ENCODE measurements at places on chromosomes 1 and 21.
A peak's percentile ranks its signal among the peaks of the same experiment; 100 is the strongest.

- DNase-seq: no peak
These were observed 214.2 kb downstream of the DENND1B start for GRCh38 chr1:197561041-197561440.

- no peak for DNase-seq
These were observed 104.9 kb upstream of the EDEM3 start for GRCh38 chr1:184859381-184860105.

DNA sequence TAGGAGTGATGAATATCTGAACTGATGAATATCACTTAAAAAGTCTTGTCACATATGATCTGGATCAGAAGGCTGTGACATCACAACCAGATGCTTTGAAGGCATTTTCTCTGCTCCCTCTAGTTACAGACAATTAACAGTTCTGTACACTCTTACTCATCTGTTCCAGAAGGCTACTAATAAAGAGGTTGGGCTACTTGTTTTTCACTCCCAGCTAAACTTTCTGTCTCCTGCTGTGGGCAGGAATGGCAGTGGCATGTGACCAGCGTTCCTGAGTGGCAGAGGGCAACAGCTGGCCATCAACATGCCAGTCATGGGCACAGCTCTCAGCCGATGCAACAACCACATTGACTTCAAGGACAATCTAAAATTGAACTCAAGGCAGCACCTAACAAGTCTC is 66.7 kb downstream of the SLC45A1 start:
- DNase-seq: no peak

DNA sequence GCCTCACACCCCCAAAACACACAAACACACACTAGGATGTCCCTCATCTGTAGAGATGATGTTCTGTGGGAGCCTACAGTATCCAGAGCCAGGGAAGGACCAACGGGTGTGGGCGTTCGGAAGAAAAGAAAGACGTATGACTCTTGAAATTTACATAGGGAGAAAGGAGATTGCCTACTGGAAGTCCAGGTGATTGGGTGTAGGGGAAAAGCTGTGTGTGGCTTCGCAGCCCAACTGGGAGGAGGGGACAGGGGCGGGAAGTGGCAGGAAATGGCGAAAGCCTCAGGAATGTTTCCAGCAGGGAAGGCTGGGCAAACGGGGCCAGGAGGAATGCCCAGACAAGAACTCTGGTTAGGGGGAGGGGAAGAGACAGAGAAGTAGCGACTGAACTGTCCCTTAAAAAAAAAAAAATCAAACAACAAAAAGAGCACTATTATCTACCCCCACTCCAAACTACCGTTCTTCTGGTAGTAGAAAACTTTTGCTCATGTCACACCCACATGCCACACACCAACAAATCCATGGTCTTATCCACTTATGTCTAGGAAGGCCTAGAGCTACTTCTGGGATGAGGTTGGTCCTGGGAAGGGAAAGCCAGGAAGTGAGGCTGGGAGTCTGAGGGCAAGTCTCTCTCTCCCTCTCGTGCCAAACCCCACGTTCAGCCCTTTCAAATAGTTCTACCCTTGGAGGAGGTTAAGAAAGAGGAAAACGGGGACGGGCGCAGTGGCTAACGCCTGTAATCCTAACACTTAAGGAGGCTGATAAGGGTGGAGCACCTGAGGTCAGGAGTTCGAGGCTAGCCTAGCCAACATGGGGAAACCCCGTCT is 1.8 kb upstream of the CKS1B start:
- DNase-seq: no peak

- DNase-seq: no peak
These were observed 56.3 kb upstream of the C1orf87 start for GRCh38 chr1:60129911-60130310.

GRCh38 chr1:189803364-189803763 is 674.3 kb downstream of the BRINP3 start:
- DNase-seq: no peak

DNA sequence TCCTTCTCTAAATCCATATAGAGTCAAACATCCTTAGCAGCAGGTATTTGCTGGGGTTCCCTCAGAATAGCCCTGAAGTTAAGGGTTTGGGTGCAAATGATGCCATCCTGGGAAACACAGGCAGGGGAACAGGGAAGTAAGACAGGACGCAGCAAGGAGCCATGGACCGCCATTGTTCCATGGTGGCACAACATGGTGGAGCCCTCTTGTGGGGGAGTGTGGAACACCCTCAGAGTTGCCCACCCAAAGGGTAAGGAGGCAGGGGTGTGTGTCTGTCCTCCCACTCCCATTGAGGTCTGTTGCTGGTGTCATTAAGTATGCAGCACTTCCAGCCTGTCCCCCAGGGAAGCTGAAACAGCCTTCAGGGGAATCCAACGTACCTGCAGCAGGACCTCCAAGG is 20.4 kb upstream of the RCAN1 start:
- no peak for DNase-seq

GRCh38 chr1:156108057-156108456 is 6.5 kb upstream of the LMNA start:
- no peak for DNase-seq

- DNase-seq: peak; percentile 69
These were observed 63.2 kb downstream of the SYDE2 start for GRCh38 chr1:85137660-85138059.

GRCh38 chr1:61071205-61072130 is 10.9 kb upstream of the NFIA start:
- DNase-seq: no peak

- peak; percentile 38 for DNase-seq
These were observed 47.6 kb downstream of the B3GALT5 start for GRCh38 chr21:39660191-39660980.

DNA sequence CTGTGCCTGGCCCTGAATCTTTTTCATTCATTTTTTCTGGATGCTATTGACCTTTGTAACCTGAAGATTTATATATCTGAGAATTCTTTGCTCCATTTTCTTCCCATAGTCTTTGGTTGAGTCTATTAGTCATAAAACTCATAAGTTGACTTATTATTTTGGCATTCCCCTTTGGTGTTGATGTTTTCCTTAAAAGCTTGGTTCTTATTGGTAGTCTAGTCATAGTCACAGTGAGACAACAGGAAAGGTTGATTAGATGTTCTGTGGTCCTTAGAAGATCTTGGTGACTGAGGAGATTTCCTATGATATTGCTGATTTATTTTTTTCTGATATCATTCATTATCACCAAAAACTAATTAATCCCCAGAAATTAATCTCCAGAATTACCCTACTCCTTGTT is 86.2 kb downstream of the PTPRC start:
- no peak for DNase-seq

- no peak for DNase-seq
These were observed 13.7 kb downstream of the LGR6 start for GRCh38 chr1:202207292-202207691.

DNA sequence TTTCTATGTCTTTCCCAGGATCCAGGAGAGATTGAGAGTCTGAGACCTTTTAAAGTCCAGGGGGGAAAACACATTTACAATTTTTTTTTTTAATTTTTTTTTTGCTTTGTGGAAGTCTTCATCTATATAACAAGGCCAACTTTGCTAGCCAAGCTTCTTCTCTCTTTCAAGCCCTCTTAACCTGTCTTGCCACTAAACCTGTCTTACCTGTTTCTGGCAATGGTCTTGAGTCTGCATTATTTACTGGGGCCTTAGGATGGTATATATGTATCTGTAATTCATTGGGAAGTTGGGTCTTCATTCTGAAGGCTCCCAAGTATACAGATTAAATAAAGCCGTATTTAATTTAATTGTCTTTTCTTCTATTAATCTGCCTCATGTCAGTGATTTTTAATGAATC is 750.9 kb upstream of the B3GALT2 start:
- no peak for DNase-seq

GRCh38 chr1:197235355-197235754 is 32.7 kb upstream of the CRB1 start:
- DNase-seq: no peak

DNA sequence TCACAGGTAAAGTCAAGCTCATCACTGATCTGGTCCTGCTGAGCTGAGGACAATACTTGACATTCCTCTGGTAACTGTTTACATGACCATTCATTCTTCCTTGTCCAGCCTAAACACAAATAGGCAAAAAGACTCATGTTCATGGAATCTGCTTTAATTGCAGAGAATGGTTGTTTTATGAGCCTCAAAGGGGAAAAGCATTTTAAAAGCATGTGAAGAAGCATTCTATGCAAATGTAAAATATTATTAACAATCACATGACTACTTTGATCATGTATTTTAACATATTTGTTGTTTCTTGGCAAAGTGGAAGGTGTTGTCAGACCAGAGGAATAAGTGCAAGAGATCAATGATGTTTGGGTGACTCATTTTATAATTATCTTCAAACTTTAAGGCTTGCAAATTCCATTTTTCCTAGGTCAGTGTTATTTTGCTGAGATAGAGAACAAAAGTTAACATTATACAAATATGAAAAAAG is 133.7 kb downstream of the RUNX1 start:
- no peak for DNase-seq

- DNase-seq: no peak
These were observed 250.9 kb upstream of the SGIP1 start for GRCh38 chr1:66282891-66283621.

DNA sequence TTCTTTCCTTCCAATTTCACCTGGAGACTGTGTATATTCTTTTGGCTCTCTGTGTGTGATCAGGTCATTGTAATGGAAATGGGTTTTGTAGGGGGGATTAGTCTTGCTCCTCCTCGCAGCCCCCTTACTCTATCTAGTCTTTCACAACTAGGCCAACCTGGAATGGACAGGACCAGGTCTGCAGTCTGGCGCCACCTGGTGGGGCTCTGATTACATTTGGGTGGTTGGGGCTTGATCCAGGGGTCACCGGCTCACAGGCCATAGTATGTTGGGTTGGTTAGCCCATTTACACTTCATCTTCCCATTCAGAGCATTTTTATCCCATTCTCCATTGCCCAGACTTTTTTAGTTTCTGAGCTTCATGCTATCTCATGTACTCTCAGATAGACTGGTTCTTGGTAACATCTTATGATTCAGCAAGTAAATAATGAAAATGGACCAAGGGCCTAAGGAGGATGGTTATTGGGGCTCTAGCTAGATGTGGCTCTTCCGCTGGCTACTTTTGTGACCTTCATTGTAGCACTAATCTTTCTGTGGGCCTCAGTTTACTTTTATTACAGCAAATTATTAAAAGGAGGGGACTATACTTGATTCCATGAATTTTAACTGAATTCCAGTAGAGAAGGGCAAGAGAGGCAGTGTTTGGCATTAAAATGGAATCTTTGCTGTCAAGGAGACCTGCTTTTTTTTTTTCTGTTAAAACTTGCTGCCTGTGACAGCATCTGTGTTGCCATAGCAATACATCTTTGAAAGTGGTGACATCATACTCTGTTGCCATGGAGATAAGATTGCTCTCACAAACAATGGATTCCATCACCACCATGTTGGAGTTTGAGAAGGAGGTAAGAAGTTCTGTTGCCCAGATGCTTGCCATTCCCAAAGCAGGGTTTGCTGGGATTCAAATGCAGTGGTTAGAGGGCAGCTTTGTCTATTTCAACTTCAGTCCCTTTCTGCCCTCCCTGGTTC is 150.1 kb downstream of the PLXNA2 start:
- DNase-seq: peak; percentile 36

DNA sequence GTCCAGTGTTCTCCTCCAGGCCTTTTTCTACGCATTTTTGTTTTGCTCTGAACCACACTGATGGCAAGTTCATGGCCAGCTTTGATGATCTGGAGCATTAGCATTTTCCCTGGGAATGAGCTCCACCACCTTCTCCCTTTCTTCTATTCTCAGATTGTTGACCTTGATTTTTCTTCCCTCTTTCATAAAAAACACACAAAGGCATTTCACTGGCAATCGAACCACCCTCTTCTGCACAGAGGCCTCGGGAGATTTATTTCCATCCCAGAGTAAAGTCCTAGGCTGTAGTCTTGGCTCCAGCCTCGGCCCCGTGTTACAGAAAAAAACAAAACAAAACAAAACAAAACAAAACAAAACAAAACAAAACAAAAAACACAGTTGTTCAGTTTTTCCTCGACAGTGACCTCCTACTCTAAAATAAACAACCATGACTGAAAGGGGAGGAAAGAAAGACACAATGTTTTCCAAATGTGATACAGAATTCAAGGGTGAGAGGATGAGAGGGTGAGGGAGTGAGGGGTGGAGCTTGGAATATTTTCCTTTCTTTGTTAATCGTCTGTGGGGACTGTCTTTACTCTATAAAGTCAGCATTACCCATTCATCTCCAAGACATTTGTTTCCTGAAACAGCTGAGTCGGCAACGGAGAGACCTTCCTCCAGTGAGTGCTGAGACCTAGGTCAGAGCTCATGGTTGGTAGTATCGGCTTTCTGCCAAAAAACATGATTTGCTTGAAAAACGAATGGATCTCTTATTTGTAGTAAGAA is 29.8 kb upstream of the RNF186 start:
- DNase-seq: peak; percentile 28

- DNase-seq: no peak
These were observed 81.0 kb downstream of the PLPPR5 start for GRCh38 chr1:98923667-98924066.

DNA sequence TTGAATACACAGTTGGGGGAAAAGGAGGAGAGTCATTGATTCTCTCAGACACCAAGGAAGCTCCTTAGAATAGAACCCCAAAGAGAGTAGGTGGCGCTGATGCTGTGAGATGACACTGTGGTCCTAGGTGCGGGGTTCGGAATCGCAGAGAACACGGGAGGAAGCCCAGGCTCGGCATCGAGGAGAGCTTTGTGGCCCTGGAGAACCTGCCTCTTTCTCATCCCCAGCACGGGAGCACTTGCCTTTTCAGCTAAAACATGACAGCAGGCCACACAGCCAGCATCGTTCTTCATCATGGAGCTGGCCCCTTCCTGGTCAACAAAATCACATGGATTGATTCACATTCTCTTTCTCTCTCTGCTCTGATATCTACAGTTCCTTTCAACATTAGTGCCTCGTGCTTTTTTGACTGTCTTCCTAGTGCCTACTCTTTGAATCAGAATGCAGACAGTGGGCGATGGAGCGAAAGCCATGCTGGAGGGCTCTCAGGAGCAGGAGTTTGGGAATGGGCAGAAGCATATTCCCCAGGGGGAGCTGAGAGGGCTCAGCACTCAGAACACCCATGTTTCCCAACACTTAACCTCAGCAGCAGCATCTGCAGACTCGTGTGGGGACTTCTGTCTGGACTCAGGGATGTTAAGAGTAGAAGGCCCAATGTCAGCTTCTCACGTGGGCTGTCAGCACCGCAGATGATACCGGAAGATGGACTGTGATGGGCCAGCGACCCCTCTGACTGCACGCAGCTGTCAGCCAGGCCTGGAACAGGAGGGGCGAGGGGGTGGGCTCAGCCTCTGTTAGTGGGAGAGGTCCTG is 539.4 kb downstream of the KIF26B start:
- no peak for DNase-seq

GRCh38 chr21:42233067-42233961 is 14.4 kb downstream of the ABCG1 start:
- DNase-seq: no peak

DNA sequence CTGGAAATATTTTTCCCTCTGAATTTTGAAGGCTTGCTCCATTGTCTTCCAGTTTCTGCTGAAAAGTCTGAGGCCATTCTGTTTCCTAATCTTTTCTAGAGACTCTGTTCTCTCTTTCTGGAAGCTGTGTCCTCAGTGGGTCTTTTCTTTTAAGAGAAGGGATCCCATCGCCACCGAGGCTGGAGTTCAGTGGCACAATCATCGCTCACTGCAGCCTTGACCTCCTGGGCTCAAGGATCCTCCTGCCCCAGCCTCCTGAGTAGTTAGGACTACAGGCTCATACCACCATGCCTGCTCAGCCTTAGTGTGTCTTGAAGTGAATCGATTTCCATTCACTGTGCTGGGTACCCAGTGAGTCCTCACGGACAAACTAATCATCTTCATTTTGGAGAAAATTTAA is 9.6 kb upstream of the LRP8 start:
- no peak for DNase-seq

GRCh38 chr1:209854196-209854595 is 26.4 kb downstream of the UTP25 start:
- DNase-seq: no peak

- peak; percentile 57 for DNase-seq
These were observed 1.0 kb downstream of the PLEKHG5 start for GRCh38 chr1:6490181-6491080.

All from right renal pelvis (tissue), 4 donors.